Tibial nerve (tissue), 4 donors: ENCODE measurements at places on chromosomes 2 and 18. TPM values are rescaled to one million over a fixed set of nuclear protein-coding genes. Genes with fewer than 3 reads are reported as not detected.

The CETN1 gene
- total RNA-seq = not detected

The PSMD1 gene
- total RNA-seq = 47.9 TPM

The THOC1 gene
- 53.4 TPM for total RNA-seq

The C1GALT1C1L gene
- 0.42 TPM for total RNA-seq

The CXCR4 gene
- 33.1 TPM for total RNA-seq

The EGR4 gene
- not detected for total RNA-seq

The UNC80 gene
- total RNA-seq = 0.30 TPM

The SERPINB12 gene
- not detected for total RNA-seq

The CAPN10 gene
- 58.8 TPM for total RNA-seq

The FER1L5 gene
- not detected for total RNA-seq

The MAPRE2 gene
- total RNA-seq = 28.6 TPM

The MC4R gene
- total RNA-seq = not detected

The IL1B gene
- total RNA-seq = 0.39 TPM

The NOSTRIN gene
- total RNA-seq = 42.4 TPM

The DNAJC10 gene
- total RNA-seq = 54.7 TPM

The POTEC gene
- not detected for total RNA-seq

The SEH1L gene
- 33.4 TPM for total RNA-seq

The GREB1L gene
- total RNA-seq = 6.9 TPM

The EXOC6B gene
- 25.7 TPM for total RNA-seq
